Fibroblast of the aortic adventitia (primary cell): ENCODE measurements at places on chromosomes 3 and 15. TPM values are rescaled to one million over a fixed set of nuclear protein-coding genes. Genes with fewer than 3 reads are reported as not detected.

The MNS1 gene
- total RNA-seq: 3.8 and 7.0 TPM in 2 replicates

The STRC gene
- 0.09 TPM in 1 of 2 replicates, not detected in the other for total RNA-seq

The EIF2A gene
- 135 and 166 TPM in 2 replicates for total RNA-seq

The TMEM158 gene
- 4.5 and 19.3 TPM in 2 replicates for total RNA-seq

The GUCA1C gene
- not detected in 2 replicates for total RNA-seq

The MYRIP gene
- 8.6 TPM in 1 of 2 replicates, not detected in the other for total RNA-seq
